K562 (cell line): ENCODE measurements at places on chromosomes 3 and 15.

DNA sequence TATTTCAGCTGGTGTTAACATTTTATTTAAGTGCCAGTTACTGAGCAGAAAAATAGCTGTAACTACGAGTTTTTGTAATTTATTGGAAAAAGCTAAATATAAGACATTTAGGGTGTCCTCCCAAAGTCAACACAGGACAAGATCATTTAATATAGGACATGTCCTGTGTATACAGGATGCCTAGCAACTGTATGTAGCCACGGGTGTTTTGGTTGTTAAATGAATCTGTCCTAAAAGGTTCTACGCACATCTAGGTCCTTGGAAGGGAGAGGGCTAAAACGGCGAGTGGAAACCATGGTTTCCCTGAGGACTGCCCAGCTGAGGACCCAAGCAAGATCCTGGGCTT, 565 bp upstream of the ZNF621 start:
- DNase-seq, result no peak

DNA sequence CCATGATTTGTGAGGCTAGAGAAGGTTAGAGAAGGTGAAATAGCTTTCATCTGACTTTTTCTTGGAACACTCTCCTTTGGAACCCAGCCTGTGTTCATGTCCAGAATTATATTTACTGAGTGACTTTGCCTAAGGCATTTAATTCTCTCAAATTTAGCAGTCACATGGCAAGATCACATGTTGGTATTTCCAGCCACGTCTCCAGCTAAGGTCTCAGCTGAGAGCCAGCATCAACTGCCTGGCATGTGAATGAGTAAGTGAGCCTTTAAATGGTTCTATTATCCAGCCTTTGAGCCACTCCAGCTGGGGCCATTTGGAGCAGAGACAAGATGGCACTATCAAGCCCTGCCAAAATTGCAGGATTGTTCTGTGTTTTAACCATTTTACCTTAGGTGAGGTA, 130.2 kb upstream of the SGO1 start:
- DNase-seq, result no peak

DNA sequence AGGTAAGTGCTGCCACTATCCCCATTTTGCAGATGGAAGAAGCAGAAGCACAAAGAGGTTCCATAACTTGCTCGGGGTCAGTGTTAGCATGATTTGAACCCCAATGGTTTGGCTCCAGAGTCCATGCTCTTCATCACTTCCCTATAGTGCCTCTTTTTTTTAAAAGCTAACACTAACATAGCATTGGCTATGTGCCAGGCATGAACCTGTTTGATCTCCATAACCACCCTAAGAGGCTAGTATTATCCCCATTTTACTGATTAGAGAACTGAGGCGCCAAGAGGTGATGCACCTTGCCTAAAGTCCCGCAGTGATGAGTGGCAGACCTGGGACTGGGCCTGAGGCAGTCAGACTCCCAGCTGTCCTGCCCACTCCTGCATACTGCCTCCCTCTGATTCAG, 7.3 kb downstream of the LINGO1 start:
- no peak for DNase-seq

- DNase-seq, result no peak
Measured at GRCh38 chr3:194690501-194691372, 5.1 kb downstream of the FAM43A start.

DNA sequence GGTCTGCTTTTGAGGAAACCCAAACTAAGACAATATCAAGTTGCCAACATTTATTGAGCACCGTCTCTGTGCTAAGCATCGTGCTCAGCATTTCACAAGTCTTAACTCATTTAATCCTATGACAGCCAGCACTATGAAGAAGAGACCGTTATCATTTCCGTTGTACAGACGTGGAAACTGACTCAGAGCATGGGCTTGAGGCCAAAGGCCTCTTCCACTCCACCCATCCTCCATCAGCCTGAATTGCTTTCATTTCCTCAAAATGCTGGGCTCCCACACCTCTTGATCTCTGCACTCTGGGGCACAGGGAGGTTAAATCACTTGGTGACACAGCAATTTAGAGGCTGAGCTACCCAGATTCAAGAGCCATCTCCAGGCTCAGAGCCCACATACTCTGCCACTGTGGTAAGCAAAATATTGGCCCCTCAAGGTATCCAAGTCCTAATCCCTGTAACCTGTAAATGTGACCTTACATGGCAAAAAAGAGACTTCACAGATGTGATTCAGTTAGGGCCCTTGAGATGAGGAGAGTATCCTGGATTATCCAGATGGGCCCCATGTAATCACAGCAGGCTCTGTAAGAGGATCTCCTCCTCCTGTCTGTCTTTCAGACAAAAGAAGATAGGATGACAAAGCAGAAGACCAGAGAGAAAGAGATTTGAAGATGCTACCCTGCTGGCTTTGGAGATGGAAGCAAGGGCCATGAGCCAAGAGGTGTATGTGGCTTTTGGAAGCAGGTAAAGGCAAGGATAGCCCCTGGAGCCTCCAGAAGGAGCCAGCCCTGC, 24.3 kb upstream of the FLNB start:
- DNase-seq, result peak; percentile 19

- DNase-seq, result no peak
Measured at GRCh38 chr3:126494204-126494969, 18.7 kb upstream of the ZXDC start.

- DNase-seq, result no peak
Measured at GRCh38 chr3:18772699-18773305, 347.7 kb upstream of the SATB1 start.

DNA sequence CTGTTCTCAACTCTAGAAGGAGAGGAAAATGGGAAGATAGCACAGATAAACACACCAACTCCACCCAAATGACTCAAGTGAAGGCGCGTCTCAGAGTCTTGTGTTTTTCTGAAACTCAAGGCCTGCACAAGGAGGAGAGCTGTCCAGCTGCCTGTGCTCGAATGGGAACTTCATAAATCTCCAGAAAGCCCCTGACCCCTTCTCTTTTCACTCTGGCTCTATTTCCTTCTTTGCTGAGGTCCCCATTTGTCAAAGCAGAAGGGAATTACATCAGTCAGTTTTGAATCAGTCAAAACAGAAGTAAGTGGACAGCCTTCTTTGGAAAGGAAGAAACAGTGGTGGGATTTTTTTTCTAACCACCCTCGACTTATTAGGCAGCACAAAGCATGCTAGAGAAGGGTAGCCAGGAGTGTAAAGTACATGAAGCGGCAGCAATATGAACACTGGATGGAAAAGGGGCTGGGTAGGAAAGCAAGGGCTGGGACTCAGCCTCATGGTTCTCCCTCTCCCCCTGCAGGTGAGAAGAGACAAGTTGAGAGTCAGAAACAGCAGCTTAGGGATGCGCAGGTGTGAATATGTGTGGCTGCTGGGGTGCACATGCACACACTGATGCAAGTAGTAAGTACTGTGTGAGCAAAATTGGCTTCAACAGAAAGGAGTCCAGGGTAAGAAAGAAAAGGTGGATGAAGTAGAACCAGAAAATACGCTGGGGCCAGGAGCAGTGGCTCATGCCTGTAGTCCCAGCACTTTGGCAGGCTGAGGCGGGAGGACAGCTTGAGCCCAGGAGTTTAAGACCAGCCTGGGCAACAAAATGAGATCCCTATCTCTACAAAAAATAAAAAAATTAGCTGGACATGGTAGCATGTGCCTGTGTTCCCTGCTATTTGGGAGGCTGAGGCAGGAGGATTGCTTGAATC, 36.6 kb upstream of the MAGEF1 start:
- DNase-seq, result peak; percentile 49

DNA sequence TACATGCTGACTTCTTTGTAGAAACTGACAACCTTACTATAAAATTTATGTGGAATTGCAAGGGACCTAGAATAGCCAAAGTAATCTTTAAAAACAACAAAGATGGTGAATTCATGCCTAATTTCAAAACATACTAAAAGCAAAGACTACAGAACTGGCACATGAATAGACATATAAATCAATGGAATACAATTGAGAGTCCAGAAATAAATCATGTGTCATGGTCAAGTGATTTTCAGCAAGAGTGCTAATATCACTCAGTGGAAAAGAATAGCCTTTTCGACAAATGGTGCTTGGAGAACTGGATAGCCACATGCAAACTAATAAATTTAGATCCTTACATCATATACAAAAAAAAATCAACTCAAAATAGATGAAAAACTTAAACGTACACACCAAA, 8.7 kb downstream of the IMPG2 start:
- no peak for DNase-seq

DNA sequence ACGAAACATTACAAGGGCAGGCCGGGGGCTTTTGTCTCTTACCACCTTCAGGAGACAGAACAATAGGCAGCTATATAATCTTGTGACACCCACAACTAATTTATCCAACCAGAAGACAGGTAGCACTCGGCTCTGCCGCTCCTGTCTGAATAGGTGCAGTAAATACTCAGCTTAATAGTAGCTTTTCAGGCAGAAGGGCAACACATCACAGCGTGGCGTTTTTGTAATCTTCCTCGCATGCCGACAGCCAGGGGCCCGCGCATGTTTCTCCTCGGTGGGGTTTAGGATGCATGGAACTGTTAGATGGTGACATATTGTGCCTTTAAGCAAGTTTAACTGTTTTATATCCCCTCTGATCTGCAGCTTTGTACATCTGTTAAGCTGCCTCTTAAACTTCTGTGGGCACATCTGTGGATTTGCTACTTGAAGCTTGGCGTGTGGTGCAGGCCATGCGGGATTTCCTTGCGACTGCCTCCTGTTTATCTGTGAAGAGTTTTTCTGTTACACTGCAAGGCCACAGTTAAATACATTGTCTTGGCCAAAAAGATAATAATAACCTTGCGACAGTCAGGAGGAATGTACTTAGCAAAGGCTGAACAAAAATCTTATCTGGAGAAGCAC, 123.2 kb upstream of the BNIP2 start:
- DNase-seq, result no peak

DNA sequence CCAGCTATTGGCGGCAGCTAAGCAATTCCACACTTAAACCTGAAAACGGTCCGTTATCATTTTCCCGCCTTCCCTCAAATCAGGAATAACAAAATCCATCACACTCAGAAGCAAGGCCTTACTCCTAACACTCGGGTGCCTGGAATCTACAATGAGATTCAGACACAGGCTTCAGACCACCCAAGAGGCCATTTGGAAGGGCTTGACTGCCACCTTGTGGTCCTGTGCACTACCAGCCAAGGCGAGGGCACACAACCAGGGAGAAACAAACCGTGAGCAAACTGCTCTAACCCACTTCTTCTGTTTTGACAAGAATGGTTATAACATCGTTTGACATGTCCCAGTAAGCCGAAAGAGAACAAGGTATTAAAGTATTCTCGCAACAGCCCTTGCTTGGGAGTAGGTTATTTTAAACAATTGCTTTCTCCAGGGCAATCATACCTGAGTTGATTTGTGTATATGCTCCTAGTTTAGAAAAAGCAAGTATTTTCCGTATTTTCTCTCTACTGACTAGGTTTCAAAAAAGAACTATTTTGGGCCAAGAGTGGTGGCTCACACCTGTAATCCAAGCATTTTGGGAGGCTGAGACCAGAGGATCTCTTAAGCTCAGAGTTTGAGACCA, 40.1 kb upstream of the TAFA4 start:
- DNase-seq, result peak; percentile 69

DNA sequence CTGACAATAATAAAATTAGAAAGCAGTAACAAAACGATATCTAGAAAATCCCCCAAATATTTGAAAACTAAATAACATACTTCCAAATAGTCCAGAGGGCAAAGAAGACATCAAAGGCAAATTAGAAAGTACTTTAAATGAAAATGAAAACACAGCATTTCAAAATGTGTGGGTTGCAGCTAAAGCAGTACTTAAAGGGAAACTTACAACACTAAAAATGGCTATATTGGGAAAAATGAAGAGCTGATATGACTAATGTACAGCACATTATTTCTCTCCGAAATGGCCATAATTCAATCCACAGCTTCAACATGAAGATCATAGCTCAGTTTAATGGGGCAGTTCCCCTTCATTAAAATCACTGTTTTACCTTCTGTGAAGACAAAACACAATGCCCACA, 71.9 kb downstream of the FBXL22 start:
- DNase-seq, result no peak

- no peak for DNase-seq
Measured at GRCh38 chr15:65920825-65921309, 51.6 kb downstream of the RAB11A start.

GRCh38 chr3:154214306-154214705, 93.1 kb downstream of the ARHGEF26 start:
- no peak for DNase-seq

DNA sequence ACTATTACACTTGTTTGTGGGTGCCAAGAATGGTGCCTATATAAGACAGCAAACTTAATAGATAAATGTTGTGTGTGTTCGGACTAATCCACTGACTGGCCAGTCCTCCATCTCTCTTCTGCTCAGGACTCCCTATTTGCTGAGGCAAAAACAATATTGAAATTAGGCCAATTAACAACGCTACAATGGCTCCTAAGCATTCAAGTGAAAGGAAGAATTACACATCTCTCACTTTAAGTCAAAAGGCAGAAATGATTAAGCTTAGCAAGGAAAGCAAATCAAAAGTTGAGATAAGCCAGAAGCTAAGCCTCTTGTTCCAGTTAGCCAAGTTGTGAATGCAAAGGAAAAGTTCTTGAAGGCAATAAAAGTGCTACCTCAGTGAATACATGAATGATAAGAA, 126.9 kb downstream of the CCNL1 start:
- no peak for DNase-seq

GRCh38 chr15:70902107-70902506, 9.5 kb downstream of the LRRC49 start:
- DNase-seq, result no peak

- DNase-seq, result no peak
Measured at GRCh38 chr15:84661001-84661400, 3.0 kb upstream of the NMB start.

GRCh38 chr15:74857082-74857655, 14.2 kb upstream of the ULK3 start:
- DNase-seq, result no peak

DNA sequence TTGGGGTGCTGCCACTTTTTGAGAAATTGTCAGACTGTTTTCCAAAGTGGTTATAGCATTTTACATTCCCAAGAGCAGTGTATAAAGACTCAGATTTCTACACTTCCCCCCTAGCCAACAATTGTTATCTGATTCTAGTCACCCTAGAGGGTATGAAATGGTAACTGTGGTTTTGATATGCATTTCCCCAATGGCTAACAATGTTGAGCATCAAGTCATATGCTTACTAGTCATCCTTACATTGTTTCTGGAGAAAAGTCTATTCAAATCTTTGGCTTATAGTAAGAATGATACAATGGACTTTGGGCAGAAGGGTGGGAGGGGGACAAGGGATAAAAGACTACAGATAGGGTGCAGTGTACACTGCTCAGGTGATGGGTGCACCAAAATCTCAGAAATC, 73.3 kb downstream of the CSNK1G1 start:
- DNase-seq, result no peak
